ENCODE measurements at places on chromosomes 7 and 10.

- DNase-seq, result no peak
Measured at GRCh38 chr7:25965405-25966123, 186.4 kb upstream of the NFE2L3 start.

DNA sequence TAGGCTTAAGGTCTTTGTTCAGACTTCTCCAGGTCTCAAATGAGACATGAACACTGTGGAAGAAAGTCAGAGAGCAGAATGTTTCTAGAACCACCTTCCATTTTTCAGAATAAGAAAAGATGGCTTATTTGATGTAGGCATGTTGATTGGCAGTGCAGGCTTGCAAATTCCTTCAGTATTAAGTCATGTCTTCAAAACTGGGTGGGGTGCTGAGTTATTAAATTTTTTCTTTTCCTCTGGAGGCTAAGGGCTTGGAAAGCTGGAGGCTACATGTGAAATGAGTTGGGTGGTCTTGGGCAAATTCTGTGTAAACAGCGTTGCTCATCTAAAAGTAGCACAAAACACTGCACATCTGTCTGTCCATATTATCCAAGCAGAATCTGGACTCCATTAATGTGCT is 62.8 kb downstream of the PRTFDC1 start:
- no peak for DNase-seq

DNA sequence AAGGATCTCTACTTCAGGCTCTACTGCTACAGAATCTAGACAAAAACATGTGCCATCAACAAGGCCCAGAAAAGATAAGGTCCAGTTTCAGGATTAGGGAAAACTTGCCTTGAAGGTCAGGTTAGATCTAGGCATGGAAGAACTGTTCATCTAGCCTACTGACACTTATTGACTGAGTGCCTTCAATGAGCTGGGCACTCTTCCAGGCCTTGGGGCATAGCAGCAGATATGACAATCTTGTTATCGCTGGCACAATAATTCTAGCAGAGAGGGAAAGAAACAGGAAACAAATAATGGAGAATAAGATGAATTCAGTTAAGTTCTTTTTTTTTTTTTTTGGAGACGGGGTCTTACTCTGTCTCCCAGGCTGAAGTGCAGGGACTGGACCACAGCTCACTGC is 71.6 kb downstream of the ADCYAP1R1 start:
- no peak for DNase-seq

DNA sequence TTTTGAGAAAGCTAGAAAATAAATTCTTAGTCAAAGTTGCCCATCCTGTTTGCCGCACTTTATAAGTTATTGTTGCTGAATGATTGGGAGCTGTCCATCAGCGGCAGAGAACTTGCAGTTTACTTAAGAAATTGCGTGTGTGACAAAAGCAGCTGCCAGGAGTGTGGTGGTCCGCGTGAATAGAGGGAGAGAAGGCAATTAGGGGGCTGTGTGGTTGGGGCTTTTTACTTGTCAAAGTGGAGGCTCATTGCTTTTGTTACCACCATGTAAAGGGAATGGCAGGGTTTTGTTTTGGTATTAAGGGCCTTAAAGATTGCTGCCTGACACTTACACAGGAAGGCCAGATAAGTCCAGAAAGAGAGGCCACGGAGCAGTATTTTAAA is 177.8 kb downstream of the TCF7L2 start:
- DNase-seq, result no peak

GRCh38 chr7:19587291-19587690 is 121.5 kb downstream of the POLR1F start:
- DNase-seq, result no peak

GRCh38 chr10:31146491-31147209 is 115.0 kb upstream of the ZNF438 start:
- no peak for DNase-seq

- no peak for DNase-seq
Measured at GRCh38 chr10:50248062-50248461, 3.3 kb downstream of the ASAH2 start.

DNA sequence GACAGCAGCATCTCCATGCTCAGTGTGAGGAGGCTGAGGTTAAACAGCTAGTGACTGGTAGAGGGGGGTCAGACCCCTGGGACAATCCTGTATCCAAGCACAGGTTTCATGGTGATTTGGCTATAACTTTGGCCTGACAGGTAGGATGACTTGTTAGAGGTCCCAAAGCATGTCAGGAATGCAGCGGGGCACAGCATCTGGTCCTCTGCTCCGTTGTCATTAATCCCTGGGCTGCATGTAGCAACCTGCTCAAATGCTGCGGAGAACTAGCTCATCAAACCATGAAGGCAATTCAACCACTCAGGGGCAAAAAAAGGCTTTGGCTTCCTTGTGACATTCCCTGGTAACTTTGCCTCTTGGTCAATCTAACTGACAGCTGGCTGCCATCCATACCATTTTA is 26.8 kb downstream of the WNT2 start:
- DNase-seq, result no peak

GRCh38 chr7:131325179-131325840 is 2.4 kb upstream of the MKLN1 start:
- DNase-seq, result no peak

GRCh38 chr7:135645296-135645904 is 16.9 kb upstream of the STMP1 start:
- DNase-seq, result no peak

GRCh38 chr7:118478931-118479330 is 254.4 kb downstream of the ANKRD7 start:
- no peak for DNase-seq

All from NCI-H524 treated with DMSO at 0.1 percent for 48 hours (cell line).